ENCODE measurements at places on chromosomes 5 and 9.

DNA sequence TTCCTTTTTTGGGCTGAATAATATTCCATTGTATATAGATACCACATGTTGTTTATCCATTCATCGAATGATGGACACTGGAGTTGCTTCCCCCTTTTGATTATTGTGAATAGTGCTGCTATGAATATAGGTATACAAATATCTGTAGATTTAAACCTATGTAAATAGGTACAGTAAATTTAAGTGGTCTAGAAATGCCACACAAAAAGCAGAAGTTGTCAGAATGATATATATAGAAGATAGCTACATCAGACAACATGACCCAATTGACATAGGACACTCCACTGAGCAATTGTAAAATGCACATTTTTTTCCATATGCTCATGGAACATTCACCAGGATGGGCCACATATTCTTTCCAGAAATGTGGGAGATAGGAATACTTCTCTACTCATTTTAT lies 77.6 kb downstream of the SMIM15 start:
- no peak for DNase-seq

GRCh38 chr5:19923742-19924141 lies 64.3 kb downstream of the CDH18 start:
- no peak for DNase-seq

GRCh38 chr5:155728857-155729683 lies 597.9 kb upstream of the SGCD start:
- peak; percentile 4 for DNase-seq

- no peak for DNase-seq
Observed at GRCh38 chr5:6733411-6734242, 20.4 kb downstream of the TENT4A start.

DNA sequence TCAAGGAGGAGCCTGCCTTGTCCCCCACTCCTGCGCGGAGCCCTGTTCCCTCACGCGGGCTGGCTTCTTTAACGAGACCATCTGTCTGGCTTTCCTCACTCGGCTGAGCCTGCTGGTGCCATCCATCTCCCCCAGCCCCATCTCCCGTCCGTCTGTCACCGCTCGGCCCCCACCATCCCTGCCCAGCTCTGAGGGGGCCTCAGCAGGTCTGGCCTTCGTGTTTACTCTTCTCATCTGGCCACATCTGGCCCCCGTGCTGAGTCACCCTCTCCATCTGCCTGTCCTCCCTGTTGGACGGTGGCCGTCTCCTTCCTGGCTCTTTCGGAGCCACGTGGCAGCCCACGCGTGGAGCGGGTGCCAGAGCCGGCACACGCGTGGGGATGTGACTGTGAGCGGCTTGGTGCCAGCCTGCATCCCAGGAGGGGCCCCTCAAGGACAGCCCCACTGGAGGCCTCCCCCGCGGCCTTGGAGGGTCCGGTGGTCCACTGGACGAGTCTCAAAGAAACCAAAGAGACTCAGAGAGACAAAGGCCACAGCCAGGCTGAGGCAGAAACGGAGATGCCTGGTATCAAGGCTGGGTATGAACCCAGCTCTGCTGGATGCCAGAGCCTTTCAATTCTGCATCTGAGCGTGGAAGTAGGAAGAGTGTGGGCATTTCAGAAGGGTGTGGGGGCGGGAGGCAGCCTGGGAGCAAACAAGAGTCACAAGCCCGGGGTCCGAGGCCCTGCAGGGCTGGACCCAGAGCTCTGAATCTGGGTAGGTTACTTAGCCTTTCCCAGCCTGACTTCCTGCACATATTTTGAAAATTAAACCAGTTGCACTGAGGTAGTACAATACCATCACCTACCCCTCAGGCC lies 76.7 kb upstream of the UNC5A start:
- no peak for DNase-seq

DNA sequence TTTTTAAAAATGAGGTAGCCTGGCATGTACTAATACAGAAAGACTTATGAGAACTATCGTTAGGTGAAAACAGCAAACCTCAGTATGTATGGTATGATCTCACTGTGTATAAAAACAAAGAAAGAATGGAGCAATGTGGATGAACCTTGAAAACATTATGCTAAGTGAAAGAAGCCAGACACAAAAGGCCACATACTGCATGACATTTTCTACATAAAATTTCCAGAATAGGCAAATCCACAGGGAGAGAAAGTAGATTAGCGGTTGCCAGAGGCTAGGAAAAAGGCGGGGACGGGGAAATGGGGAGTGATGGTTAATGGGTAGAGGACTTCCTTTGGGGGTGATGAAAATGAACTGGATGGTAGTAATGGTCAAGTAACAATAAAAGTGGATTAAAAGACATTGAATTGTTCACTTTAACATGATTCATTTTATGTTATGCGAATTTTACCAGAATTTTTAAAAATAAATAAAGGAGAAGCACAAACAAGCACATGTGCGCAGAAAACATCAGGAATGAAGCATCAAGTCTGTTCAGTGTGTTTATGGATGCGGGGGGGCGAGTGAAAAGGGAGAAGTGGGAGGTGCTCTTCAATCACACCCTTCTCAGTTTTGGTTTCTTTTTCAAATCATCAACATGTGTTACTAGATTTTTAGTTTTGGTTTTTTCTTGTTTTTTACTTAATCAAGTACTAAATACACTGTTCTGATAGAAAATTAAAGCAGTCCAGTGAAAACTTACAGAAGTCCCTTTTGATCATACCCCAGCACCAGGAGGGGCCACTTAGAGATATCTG lies 16.3 kb downstream of the ROR2 start:
- DNase-seq: no peak

DNA sequence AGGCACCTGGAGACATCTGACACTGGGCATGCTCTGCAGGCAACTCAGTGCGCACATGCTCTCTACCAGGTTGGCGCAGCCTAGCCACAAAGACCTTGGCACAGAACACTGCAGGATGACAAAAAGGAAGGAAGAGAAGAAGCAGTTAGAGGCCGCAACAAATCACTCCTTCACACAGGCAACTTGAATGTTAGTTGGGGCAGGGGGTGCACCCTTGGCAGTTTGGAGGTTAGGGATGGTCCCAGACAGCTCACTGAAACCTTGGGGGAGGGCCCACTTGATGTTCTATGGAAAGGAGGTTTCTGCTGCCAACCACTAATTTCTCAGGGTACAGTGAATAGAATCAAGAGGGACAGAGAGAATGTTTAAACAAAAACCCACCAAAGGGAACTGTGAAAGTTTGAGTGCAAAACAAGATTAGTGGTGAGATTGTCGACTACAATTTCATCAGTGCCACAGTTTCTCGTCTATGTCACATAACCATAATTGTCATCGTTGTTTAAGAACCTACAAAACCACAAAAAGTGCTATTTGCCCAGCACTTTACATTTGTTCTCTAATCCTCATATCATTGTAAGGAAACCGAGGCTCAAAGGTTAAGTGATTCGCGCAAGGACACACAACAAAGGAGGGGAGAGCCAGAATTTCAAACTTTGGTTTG lies 48.7 kb downstream of the FBXW11 start:
- no peak for DNase-seq

GRCh38 chr9:126058591-126058990 lies 268.0 kb upstream of the MVB12B start:
- DNase-seq: peak; percentile 54

DNA sequence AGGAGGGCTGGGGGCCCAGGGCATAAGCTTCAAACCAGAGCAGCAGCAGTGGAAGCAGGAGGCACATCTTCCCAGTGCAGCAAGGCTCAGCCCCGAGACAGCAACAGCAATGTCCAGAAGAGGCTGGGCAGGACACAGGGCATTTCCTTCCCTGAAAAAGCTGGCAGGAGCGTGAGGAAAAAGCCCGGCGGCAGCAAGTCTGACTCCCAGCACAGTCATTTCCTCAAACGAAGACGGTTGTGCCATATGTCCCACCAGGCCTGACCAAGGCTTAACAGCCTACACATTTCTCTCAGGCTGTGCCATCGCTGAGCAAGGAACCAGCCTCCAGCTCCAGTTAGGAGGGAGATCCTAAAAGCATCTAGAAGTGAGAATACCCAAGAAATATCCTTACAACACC lies 74.5 kb downstream of the APTX start:
- DNase-seq: no peak

- no peak for DNase-seq
Observed at GRCh38 chr5:81694726-81695125, 56.2 kb downstream of the SSBP2 start.

GRCh38 chr9:68710111-68710471 lies 5.1 kb downstream of the PIP5K1B start:
- no peak for DNase-seq

- DNase-seq: no peak
Observed at GRCh38 chr9:130167927-130168326, 4.3 kb upstream of the NCS1 start.

GRCh38 chr9:77488439-77489126 lies 159.5 kb downstream of the GNA14 start:
- no peak for DNase-seq

DNA sequence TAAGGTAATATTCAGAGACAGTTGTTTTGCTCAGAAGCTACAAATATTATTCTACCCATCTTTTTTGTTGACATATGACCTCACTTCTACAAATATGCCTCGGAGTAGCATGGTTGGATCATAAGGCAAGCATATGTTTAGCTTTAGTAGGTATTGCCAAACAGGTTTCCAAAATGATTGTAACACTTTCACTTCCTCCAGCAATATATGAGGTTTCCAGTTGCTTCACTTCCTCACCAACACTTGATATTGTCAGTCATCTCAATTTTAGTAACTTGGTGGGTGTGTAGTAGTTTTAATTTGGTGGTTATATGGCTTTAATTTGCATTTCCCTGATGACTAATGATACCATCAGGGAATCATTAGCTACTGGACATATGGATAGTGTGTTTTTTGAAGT lies 46.7 kb downstream of the TNFSF8 start:
- no peak for DNase-seq

GRCh38 chr9:134026581-134026980 lies 1.3 kb downstream of the BRD3OS start:
- no peak for DNase-seq

DNA sequence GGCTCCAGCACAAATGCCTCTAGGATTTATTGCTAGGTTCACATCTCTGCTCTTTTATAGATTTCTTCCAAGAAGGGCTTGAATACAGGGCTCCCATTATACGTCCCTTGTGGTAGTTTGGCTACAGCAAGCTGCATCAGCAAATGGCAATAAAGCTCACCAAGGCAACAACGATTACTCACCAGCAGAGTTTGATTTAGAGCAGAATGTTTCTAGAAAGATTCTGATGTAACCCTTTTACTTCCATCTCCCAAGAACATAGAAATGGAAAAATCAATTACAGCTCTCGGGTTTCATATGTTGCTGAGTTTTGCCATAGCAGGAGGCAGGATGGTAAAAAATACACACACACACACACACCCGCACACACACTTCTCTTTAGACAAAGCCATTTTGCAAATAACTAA lies 124.2 kb upstream of the TNPO1 start:
- DNase-seq: no peak

DNA sequence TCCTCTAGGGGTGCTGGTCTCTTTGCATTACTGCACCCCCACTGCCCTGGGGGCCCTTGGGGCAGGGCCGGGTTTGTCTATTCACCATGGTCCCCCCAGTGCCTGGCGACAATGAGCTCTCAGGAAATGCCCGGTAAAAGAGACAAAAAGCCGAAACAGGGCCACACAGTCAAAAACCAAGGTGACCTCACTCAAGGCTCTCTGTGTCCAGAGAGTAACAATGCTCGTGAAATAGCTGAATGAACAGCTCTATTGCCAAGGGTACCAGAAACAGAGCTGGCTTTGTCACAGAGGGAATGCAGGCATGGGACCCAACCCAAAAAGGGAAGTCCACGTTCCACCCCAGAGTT lies 16.0 kb downstream of the SH3PXD2B start:
- DNase-seq: no peak

- no peak for DNase-seq
Observed at GRCh38 chr9:106846857-106847256, 16.1 kb upstream of the ZNF462 start.

DNA sequence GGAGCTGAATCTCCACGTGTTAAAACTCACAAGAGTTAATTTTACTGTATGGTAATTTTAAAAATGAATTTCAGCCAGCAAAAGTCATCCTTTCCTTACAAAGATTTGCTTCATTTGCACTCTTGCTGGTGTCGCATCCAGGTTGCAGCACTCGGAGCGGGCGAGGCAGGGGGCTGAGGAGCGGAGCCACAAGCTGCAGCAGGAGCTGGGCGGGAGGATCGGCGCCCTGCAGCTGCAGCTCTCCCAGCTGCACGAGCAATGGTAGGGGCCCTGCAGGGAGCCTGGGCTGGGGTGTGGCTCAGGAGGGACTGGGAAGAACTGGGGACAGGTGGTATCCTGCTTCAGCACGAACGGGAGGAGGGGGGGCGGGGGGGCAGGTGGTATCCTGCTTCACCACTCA lies 27.1 kb downstream of the HNRNPH1 start:
- no peak for DNase-seq

DNA sequence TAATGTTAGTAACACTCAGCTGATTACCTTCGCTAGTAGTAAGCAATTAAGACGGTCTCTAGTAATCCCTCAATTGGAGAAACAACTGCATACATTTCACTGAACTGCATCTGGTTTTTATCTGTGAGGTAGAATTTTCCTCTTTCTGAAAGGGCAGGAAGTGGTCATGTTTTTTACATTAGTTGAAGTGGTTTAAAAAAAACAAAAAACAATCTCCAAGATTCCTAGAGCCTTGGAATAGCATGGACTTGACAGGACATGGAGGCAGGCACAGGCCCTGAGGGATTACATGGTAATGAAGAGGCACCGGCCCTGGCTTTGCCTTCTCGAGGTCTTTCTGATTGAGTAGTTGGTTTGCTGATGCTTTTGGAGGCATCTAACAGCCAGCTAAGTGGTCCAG lies 25.8 kb downstream of the THBS4 start:
- DNase-seq: no peak

DNA sequence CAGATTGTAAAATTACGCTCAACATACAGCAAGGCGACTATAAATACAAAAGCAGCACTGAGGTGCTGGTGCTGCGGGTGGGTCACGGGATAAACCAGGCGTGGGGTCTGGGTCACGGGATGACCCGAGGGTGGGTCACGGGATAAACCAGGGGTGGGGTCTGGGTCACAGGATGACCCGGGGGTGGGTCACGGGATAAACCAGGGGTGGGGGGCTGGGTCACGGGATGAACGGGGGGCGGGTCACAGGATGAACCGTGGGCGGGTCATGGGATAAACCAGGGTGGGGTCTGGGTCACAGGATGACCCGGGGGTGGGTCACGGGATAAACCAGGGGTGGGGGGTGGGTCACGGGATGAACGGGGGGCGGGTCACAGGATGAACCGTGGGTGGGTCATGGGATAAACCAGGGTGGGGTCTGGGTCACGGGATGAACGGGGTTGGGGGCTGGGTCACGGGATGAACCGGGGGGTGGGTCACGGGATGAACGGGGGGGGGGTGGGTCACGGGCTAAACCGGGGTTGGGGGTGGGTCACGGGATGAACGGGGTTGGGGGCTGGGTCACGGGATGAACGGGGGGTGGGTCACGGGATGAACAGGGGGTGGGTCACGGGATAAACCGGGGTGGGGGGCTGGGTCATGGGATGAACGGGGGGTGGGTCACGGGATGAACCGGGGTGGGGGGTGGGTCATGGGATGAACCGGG lies 30.2 kb upstream of the SLC9A3 start:
- no peak for DNase-seq

- DNase-seq: no peak
Observed at GRCh38 chr9:89529243-89530035, 31.5 kb upstream of the SEMA4D start.
